ENCODE measurements at places on chromosomes 12 and 14.

- no peak for DNase-seq
Observed at GRCh38 chr14:88243946-88244345, 79.1 kb downstream of the KCNK10 start.

GRCh38 chr14:32865827-32866376 is 72.8 kb upstream of the NPAS3 start:
- DNase-seq, result no peak

DNA sequence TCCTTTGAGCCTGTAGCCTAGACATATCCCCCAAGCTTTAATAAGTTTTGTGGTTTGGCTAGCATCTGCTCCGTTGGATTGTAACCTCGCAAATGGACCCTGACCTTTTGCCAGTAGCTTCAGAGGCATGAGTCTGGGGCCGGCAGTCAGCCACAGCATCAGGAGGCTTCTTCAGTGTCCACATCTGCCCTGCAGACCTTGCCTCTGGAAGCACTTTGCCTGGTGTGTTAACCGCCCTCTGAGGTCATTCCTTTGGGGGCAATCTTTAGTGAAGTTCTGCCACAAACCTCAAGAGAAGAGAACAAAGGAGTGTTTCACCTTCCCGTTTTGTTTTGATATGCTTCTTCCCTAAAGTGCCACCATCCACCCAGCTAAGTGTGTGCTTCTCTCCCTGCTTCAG is 71.4 kb downstream of the GNS start:
- no peak for DNase-seq

GRCh38 chr12:132123970-132124765 is 20.0 kb downstream of the DDX51 start:
- DNase-seq, result no peak

DNA sequence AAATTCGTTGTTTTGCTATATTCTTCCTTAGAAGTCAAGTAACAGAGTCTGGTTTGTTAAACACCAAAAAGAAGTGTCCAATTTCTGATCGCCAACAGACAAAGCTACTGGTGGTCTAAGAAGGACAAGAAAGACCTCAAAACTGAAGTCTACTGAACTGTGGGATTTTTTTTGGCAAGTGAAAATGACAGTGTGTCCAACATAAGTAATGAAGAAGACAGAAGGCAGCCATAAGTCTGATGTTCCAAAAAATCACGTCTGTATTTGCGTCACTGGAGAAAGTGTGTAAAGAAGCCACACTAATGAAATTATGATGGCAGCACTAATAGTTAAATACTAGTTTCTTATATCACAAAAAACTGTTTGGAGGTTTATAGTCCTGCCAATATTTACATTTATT is 32.6 kb downstream of the WASHC3 start:
- no peak for DNase-seq
